NCI-H524 treated with DMSO at 0.1 percent for 48 hours (cell line): ENCODE measurements at places on chromosomes 1 and 21.

DNA sequence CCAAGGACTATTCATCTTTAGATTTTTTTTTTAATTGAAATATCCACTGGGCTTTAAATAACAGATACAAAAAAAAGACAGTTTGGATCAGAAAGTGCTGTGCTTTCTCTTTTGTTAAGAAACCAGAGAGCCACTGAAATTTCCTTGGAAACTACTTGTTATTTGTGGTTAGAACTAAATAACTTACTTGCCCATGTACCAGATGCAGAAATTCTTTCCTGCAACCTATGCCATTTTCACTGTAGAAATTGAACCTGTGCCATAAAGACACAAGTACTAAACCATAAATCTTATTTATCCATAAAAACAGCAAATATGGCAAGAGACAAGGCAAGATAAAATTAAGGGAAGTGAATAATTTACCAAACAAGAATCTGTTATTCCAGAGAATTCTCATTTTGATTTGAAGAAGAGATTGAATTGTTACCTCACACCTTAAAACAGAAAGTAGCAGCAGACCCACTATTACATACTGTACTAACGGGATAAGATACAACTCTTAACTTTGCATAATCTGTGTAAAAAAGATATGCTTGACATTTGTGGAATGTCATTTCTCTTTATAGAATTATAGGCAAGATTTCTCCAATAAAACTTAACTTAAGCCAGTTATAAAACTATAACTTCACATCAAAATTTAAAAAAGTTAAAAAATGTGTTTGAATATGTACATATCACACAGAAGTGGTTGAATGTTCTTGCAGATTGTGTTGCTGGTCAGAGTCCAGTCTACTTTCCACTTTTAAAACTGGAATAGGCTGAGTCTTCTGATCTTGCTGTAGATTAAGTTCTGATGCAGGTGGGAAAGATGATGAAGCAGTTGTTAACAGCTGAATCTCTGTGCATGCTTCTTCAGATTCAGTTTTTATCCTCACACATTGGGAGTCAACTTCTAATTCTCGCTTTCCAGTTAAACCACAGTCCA, 6.3 kb upstream of the PHTF1 start:
- DNase-seq = no peak

GRCh38 chr21:37072274-37072987, 440 bp downstream of the PIGP start:
- DNase-seq = peak; percentile 77

DNA sequence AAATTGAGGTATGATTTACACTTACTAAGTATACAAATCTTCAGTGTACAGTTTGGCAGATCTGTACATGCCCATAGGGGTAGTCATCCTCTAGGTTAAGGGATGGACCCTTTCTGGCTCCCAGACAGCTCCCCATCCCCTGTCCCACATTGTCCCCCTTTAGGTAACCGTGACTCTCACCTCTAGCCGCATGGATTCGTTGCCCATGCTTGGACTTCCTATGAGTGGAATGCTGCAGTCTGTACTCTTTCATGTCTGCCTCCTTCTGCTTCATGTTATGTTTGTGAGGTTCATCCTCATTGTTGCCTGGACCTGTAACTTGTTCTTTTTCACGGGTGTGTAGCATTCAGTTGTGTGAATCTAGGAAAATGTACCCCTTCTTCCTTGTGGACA, 20.3 kb downstream of the SLC37A1 start:
- no peak for DNase-seq

DNA sequence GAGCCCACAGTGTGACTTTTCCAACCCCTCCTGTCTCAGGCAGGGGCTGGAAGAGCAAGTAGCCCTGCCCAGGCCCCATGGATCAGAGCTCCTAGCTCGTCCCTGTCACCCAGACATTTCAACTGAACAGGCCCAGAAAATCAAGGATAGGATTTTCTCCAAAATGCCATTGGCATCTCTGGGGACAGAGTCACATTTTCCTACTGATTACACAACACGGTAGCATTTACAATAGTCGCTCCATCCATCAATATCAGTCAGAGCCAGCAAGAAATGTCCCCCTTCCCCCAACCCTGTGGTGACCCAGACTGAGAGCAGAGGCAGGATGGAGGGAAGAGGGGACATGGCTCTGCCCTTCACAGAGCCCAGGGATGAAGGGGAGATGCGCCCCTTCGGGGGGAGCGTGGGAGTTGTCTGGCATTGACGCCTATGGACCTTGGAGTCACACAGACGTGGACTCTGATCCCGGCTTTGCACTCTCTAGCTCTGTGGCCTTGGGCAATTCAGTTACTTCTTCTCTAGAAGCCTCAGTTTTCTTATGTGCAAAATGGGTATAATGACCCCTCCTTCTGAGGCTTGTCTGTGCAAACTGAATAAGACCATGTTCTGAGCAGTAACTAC, 275.6 kb downstream of the FOXD2 start:
- DNase-seq = no peak

DNA sequence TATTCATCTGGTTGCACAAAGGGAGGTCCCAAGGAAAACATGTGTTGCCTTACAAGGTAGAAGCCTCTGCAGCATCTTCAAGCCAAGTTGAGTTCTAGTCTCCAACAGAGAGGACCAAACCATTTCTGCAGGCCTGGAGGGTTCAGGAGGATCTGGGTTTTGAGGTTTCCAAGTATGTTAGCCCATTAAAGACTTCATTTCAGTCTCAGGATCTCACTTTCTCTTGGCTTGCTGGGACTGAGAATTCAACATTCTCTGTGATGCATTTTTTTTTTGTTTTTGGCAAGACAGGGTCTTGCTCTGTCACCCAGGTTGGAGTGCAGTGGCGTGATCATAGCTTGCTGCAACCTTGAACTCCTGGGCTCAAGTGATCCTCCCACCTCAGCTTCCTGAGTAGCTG, 8.8 kb upstream of the MYOCOS start:
- DNase-seq = no peak

- no peak for DNase-seq
These were observed at the start of gene PADI2 for GRCh38 chr1:17119076-17119772. TSS of gene PADI2 (minus strand) at chr1:17119451. CDS start at chr1:17119371, 80 bp downstream.

DNA sequence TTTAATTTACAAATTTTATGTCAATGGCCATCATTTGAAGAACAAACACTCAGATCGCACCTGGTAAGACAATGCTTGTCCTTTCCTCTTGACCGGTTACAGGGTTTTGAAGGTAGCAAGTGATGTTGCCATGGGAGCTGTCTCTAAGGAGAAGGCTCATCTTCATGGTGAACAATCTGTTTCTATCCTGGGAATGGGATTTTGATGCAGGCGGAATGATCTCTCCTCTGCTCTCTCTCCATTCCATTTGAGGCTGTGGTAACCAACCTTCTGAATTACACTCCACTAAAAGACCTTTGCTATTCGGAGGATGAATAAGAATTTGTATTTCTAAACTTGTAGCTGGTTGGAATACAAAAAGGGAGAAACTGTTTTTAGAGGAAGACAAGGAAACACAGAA, 57.9 kb upstream of the SLC5A9 start:
- no peak for DNase-seq

- DNase-seq = no peak
These were observed 26.8 kb downstream of the PTTG1IP start for GRCh38 chr21:44846485-44847260.

- DNase-seq = no peak
These were observed 735.3 kb upstream of the ADGRL4 start for GRCh38 chr1:79741720-79742421.

DNA sequence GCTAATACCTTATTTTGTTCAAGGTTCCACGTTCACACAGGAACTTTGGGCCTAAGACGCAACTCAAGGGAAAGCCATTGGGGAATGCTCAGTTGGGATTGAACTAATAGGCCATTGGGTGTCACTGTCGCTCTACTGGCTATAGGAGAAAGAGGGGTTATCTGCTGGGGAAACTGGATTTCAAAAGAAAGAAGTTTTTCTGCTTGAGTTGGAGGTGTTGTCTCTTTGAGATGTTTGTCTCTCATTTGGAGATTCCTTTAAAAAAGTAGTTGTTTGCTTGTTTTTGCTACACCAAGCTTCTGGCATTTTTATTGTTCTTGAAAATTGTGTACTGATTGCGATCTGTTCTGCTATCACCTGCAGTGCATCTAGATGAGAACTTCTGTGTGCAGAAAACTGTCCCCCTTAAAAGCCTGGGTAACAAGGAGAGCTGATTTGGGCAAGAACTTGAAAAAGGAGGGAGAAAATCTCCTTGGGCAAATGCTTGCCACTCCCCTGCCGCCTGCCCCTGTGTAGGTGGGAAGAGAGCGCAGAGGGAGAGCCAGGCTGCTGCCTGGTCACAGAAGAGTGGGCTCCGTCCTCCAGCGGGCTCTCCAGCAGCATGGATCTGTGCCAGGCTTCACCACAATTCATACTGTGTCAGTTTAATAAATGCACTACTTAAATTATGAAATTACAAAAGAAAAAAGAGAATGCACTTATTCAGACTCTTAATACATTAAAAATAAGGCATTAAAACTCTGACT, 39.9 kb downstream of the PEX14 start:
- DNase-seq = no peak

GRCh38 chr1:61287014-61287413, 204.7 kb downstream of the NFIA start:
- no peak for DNase-seq

DNA sequence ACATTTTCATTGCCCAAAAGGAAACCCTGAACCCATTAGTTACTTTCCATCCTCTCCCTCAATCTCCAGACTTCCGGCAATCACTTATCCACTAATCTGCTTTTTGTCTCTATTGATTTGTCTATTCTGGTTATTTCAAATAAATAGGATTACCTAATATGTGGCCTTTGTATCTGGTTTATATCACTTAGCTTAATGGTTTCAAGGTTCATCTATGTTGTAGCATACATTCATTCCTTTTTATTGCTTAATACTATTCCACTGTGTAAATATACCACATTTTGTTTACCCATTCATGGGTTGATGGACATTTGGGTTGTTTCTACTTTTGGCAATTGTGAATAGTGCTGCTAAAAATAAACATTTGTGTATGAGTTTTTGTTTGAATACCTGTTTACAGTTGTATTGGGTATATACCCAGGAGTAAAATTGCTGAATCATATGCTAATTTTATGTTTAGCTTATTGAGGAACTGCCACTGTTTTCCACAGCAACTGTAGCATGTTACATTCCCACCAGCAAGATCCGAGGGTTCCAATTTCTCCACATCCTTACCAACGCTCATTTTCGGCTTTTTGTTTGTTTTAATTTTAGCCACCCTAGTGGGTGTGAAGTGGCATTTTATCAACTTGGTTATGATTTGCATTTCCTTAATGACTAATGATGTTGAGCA, 2.5 kb upstream of the SLC25A44 start:
- no peak for DNase-seq

GRCh38 chr1:151408891-151409290, 9.5 kb downstream of the PSMB4 start:
- DNase-seq = no peak

DNA sequence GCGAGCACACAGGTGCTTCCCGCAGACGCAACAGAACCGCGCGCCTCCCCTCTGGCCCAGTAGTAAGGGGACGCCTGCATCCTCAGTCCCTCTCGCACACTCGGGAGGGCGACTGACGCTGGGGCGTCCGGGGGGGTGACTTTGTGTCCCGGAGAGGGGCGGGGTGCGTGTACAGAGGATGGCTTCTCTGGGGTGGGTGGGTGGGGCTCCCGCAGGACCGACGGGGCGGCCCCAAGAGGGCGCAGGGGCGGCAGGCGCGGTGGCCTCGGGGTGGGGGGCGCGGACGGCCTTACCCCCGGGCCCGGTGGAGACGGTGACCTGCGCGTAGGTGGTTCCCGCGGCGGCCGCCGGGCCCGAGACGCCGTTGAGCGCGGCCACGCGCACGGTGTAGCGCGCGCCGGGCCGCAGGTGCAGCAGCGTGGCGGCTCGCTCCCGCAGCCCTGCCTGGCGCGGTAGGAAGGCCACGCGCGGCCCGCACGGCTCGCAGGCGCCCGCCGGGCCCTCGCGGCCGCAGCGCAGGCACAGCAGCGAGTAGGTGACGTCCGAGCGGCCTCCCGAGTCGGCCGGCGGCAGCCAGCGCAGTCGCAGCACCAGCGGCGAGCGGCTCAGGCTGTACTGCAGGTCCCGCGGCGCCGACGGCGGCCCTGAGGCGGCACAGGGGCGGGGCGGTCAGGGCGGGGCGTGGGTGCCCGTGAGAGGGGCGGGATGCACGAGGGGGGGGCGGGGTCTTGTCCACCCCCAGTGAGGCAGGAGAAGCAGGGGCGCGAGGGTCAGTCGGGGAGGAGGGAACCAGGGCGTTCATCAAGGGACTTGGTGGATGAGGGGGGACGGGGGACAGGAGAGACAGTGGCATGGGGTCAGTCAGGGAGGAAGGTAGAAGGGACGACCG, 12.1 kb downstream of the EPHA10 start:
- no peak for DNase-seq

DNA sequence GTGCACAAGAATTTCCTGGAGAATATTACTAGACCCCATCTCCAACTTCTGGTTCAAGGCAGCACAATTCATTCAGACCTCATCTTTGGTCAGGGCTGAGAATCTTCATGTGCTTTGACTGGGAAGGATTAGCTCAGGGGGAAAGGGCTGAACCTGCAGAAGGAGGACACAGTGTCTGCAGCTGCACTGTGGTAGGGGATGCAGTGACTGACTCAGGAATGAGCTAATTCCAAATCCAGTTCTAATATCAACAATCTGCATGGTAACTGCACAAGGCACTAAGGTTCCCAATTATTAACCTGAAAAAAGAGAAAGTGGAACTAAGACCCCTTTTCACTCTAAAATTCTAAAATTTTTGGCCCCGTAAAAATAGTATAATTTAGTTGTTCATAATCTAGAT, 31.6 kb downstream of the TTLL7 start:
- no peak for DNase-seq

- DNase-seq = no peak
These were observed 272.7 kb downstream of the TRABD2B start for GRCh38 chr1:47724432-47724999.

GRCh38 chr1:25815208-25816111, 4.3 kb upstream of the MTFR1L start:
- no peak for DNase-seq

GRCh38 chr1:80143361-80143760, 1136.8 kb upstream of the ADGRL4 start:
- no peak for DNase-seq

GRCh38 chr1:25167269-25168192, 64.8 kb downstream of the SYF2 start:
- no peak for DNase-seq
